ENCODE measurements at places on chromosomes 1 and 21.

- DNase-seq: no peak
Measured at GRCh38 chr21:45941717-45942546, 39.6 kb upstream of the COL6A1 start.

DNA sequence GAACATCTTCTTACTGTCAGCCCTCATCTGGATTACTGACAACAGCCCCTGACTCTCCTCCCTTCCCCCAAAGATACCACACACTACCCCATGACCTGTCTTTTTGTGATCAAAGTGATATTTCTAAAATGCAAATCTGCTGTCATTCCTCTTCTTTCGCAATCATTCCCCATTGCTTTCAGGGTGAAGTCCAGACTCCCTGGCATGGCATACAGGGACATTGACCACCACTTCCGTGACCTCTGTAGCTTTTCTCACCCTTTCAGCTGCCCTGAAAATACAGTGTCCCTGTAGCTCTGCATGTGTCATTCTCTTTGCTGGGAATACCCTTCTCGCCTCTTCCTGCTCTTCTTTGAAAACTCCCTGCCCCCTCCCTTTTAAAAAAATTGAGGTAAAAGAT, 4.1 kb downstream of the SERINC2 start:
- DNase-seq: no peak

DNA sequence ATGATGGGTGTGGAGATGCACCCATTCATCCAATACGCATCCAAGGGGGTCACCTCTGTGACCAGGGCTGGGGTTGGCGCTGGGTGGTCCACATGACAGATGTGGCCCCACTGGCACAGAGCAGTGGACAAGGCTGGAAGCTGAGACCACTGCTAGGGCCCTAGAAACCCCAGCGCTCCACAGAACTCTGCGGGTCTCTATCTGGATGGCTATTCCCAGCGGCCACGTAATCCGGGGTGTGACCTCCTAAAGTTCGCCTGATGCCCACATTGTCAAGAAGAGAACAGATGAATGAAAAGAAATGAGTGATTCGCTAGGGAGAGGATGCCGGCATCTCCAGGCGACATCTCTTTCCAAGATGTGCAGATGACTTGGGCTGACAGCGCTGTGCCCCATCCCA, 55.2 kb downstream of the PRDM15 start:
- DNase-seq: no peak

GRCh38 chr1:11784993-11785769, 20.6 kb downstream of the MTHFR start:
- peak; percentile 18 for DNase-seq

- no peak for DNase-seq
Measured at GRCh38 chr1:210272666-210273065, 40.1 kb downstream of the SERTAD4 start.

DNA sequence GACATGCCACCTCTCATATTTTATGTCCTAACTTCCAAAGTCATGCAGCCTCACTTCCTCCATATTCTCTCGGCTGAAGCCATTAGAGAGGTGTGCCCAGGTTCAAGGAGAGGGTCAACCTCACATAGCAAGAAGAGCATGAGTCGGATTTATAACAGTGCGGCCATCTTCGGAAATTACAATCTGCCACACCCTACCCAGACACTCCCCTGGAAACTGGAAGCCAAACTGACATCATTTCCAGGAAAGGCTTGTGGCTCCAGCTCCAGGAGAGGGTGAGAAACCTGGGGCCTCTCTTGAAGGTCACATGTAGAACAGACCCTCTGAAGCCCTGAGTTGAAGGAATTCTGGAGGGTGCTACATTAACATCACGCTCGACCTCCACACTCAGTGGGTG, 73.5 kb downstream of the RRAGC start:
- DNase-seq: no peak

GRCh38 chr1:223515421-223515820, 122.2 kb downstream of the CCDC185 start:
- peak; percentile 23 for DNase-seq

GRCh38 chr1:167924102-167924501, 10.2 kb upstream of the ADCY10 start:
- no peak for DNase-seq

DNA sequence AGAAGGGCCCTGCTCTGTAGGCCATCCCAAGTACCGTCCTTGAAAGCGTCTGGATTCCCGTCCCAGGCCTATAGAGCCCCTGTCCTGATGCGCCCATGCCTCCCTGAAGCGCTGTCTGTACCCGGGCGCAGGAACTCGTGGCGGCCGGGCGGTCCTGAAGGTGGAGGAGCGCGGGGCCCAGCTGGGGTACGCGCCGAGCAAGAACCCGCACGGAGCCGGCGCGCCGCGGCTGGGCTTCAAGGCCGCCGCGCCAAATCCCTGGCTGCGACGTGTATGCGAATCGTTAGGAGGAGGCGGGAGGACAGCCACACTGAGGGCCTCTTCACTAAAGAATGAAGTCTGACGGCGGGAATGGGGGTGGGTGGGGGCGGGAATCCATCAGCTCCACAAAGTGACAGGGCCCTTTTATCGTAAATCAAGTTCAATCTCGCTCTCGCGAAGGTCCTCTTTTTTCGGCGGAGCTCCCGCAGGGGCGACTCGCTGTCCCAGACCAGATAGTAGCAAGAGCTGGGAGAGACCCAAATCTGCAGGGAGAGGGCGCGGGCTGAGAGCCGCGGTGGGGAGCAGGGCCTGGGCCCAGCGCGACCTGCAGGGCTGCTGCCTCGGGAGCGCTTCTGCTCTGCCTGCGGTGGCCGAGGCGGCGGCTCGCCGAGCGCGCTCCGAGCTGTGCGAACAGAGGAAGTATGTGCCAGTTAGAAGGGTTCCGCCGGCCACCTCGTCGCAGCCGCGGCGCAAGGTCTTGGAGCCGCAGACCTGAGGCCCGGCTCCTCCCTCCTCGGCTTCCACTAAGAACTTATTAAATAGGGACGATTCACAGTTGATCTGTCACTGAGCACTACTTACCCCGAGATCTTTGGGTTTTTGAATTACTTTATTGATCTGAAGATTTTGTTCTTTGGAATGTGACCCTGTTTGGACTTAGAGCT, 10.4 kb downstream of the BARHL2 start:
- DNase-seq: no peak

GRCh38 chr1:46996659-46997281, 26.7 kb upstream of the CYP4X1 start:
- DNase-seq: no peak

DNA sequence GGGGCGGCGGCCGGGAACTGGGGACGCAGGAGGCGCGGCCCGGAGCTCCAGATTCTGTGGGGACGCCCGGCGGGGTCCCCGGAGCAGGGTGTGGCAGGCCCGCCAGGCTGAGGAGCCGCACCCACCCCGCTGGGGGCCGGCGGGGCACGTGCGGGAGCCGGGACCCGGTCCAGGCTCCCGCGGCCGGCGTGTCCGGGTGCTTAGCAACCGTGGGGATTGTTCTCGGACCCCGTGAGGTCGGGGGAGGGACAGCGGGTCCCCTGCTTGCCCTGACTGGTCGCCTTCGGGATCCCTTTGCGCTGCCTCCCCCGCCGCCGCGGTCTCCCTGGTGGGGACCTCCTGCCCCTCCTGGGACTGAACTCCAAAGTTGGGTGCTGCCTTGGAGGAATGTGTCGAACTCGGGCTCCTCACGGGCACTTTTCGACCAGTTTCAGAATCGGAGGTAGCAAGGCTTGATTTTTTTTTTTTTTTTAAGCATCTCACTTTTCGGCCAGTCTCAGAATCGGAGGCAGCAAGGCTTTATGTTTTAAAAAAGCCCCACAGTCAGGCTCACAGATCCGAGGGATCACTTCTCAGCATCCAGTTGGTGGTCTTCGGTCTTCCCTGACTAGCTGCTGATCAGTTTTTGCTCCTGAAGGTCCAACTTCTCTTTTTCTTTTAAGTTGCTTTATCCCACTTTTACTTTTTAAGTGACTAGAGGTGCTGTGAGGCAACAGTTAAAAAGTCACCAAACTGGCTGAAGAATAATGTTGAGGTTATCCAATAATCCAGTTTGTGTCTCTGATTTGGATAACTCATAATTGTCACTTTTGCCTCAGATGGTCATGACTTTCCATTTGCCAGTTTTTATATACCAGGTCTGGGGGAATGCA, 648 bp downstream of the FAM76A start:
- DNase-seq: peak; percentile 13

DNA sequence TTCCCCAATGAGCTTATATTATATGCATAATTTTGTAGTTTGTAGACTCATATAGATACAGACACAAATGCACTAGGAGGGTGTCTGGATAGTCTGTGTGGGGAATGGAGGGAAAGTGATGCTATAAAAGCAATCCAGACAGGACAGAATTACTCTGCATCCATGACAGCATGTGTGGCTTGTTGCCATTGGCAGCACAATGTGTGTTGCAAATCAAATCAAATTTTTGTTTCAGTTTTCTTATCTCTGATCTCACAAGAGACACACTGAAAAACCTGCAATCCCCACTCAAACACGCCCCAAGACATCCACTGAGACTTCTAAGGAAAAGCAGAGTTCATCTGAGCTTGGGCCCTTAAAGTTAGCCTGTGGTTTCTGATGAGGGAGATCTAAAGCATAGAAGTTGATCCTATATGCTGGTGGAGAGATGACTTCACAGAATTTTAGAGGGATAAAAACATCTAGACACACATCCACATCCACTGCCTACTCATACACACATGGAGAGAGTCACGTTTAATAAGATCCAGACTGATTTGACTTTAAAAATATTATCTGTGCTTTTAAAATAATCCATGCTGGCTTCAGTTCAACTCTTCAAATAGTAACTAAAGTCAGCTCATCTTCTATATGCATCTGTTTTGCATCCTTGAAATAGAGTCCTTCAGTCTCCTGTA, 313.0 kb upstream of the PLXNA2 start:
- DNase-seq: no peak

DNA sequence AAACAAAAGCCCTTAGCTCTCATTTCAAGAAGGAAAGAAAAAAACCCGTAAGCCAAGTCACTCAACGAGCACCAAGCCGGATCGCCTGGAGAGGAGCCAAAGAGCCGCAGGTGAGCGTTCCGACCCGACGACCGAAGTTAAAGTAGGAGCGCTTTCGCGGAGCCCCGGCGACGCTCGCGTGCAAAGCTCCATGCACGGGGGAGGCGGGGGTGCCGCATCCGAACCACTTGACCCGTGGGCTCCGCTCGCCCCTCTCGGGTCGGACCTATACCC, 382 bp downstream of the GPBP1L1 start:
- peak; percentile 58 for DNase-seq

DNA sequence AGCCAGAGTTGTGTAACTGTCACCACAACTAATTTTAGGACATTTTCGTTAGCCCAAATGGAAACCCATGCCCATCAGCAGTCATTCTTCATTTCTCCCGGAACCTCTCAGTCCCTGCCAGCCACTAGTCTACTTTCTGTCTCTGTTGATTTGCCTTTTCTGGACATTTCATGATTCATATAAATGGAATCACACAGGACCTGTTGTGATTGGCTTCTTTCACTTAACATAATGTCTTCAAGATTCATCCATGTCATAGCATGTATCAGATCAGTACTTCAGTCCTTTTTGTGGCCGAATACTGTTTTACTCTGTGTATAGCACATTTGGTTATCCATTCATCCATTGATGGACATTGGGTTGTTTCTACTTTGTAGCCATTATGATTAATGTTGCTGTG, 7.1 kb downstream of the SLC66A1 start:
- no peak for DNase-seq

- DNase-seq: no peak
Measured at GRCh38 chr1:82264802-82265201, 464.1 kb downstream of the ADGRL2 start.

DNA sequence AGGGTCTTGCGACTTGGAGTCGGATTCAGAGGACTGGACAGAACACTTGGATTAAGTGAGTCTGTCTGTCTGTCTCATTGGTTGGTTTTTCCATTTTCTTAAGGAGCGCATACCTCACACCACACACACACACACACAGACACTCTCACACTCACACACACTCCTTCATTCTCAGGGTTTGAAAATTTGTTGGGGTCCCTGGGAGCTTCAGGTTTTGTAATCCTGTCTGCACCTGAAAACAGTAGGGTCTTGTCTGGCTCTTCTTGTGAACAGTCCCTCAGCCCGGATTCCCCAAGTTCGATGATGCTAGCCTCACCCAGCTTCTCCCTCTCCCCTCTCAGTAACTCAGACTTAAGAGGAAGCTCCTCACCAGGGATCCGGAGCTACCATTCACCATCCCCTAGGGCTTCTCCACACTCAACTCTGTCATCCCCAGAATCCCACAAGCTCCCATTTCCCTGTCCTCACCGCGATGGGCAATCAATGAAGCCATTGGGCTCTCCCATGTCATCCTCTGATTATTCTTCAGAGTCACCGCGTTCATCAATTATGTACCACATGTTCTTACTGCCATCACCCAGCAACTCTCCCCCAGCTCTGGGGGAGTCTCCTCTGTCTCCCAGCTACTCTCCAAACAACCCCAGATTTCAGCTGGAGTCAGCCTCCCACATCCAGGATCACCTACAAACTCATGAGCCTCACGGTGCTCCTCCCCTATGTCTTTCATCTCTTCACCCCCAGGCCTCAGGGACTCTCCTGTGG, 1530.9 kb upstream of the TPTE start:
- DNase-seq: no peak

DNA sequence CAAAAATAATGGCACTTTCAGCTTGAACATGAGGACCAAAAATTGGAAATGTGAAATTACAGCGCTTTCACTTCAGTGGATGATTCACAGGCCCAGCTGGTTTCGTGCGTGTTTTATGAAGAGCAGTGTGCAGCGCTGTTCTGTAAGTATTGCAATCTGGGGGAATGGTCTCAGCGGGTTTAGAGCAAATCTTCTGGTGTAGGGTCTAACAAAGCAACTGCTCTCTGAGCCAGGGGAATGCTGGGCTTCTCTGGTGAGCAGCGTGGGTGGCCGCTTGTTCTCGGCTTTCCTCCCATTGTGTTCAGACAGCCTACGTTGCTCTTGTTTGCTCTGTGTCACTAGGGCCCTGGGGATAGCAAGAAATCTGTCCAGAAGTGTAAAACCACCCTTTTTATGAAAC, 42.4 kb upstream of the GADD45A start:
- no peak for DNase-seq

DNA sequence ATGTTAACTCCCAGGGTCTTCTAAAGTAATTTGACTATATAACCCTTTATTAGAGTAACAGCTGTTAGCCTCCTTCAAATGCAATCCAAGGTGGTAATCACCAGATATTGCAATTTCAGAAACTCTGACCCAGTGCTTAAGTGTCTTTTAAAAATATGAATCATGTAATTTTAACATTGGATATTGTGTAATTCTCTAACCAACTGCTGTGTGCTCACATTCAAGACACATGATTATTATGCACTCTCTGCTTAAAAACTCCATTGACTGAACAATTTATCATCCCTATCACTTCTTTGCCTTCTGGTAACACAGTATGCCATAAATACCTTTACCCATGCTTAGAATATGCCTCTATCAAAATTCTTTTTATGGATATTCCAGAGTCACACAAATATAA, 537.4 kb upstream of the RGS18 start:
- no peak for DNase-seq

GRCh38 chr1:36176106-36176949, 20.4 kb downstream of the MAP7D1 start:
- no peak for DNase-seq

GRCh38 chr1:236020359-236021219, 44.3 kb downstream of the NID1 start:
- no peak for DNase-seq

DNA sequence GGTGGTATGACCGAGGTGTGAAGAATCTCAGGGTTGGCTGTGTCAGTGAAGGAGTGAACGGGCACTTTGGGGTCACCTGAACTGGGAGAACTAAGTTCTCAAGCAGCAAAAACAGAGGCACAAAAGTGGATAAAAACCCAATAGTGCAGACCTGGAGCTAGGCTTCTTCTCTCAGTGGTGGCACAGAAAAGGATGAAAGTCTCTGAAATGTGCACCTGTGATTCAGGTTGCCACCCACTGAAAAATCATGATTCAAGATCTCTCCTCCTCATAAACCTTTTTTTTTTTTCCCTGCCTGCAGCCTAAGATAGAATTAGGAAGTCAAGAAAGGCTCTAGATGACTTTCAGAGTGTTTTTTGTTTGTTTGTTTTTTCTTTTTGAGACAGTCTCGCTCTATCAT, 304.8 kb downstream of the KIF26B start:
- no peak for DNase-seq

Measured in activated CD4-positive, alpha-beta T cell treated with anti-CD3 and anti-CD28 coated beads, Interleukin-2, amount 50 U/mL, for 4 hours (primary cell).